ENCODE measurements at places on chromosomes 12 and 14. TPM values are rescaled to one million over a fixed set of nuclear protein-coding genes. Genes with fewer than 3 reads are reported as not detected.

- no peak for DNase-seq
Measured at GRCh38 chr14:81669308-81669707, 135.7 kb upstream of the SEL1L start.

DYRK4 gene
- 11.3 TPM for total RNA-seq

DNA sequence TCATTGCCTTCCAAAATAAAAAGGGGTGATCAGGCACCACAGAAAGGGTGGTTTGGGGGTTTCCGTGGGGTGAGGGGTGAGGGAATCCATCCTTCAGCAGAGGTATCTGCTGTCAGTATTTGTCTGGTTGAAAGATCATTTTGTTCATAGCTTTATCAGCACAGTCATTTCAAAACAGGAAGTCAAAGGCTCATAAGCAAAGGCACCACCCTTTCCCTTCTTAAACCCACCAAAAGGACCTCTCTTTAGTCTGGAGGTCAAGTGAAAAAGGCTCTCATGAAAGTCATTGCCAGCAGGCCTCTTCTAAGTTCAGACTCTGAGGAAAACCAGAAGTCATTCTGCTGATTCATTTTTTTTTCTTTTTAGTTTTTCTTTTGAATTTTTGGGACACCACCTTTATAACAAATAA, 6.2 kb downstream of the CHST11 start:
- DNase-seq: no peak

C12orf50 gene
- total RNA-seq: 0.03 TPM

GRCh38 chr12:92192360-92192759, 46.7 kb upstream of the BTG1 start:
- DNase-seq: no peak

DNA sequence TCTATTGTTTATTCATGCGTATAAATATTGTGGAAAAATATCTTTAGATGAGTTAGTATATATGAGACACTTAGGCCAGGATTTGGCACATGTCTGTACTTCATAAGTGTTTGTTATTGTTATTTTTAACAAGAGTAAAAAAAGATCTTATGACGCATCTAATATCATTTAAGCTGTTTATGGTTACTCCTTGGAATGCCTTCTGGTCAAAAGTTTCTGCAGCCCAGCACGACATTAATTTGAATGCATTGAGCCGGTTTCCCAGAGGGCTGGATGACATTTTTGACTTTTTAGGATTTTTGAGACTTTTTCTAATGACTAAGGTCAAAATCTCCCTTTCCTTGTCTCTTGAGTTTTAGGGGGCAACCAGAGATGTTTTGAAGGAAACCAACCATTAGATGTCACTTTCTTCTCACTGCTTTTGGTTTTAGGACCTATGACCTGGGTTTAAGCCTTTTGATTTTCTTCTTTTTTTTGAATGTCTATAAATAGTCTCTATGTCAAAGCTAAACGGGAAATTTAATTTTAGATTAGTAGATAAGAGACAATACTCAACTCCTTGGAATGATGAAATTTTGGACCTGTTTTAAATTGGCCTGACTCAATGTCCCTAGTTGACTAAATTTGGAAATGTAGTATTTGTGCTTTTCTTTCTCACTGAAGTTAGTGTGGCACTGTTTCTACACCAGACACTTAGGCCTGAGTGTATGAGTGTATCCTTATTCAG, 215.5 kb downstream of the AEBP2 start:
- DNase-seq: no peak

- DNase-seq: no peak
Measured at GRCh38 chr14:76089575-76089974, 62.1 kb upstream of the GPATCH2L start.

DNA sequence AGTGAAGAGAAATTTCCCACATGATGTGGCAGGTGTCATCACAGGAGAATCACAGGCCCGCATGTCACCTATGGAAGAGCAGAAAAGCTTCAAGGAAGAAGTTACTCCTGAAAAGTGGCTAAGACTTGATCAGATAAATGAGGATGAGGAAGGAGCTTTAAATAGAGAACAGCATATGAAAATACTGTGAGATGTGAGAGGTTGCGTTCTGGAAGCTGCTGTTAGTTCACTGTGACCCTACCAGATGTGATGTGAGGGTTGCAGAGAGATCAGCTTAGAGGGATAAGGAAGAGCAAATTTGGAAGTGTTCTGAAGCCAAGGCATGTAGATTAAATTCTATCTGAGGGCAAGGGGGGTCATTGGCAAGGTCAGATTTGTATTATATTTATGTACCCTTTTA, 17.1 kb downstream of the ERP27 start:
- DNase-seq: no peak

IAPP gene
- not detected for total RNA-seq

LRFN5 gene
- 6.3 TPM for total RNA-seq

DNA sequence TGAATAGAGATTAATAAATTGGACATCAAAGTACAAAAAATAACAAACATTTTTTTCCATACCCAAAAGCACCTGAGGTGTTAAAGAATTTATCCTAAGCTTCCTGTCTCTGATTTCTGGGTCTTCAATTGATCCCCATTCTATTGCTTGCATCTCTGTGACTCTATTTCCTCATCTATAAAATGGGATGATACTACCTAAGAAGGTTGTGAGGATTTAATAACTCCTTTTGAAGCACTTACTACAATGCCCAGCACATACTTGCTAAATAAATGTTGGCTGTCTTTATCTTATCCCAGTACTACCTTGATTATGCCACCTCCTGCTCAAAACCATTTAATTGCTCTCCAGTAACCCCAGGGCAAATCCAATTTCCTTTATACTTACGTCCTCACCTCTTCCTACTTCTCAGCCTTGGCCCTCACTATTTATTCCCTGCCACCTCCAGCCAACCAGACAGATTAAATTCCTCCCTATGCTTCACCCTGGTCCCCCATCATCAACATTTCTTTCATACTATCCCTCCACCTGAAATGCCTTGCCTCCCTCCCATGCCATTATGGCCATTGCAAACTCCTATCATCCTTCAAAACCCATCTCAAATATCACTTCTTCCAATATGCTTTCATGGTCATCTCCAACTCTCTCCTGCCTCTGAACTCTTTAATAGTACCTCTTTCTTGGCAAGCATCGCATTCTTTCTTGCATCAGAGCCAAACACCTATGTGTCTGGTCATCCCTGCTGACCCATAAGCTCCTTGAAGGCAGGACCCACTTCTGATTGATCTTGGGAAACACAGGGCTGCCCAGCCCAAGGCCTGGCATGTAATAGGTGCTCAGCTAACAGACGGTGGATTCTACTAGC, 7.9 kb upstream of the ASIC1 start:
- no peak for DNase-seq

DNA sequence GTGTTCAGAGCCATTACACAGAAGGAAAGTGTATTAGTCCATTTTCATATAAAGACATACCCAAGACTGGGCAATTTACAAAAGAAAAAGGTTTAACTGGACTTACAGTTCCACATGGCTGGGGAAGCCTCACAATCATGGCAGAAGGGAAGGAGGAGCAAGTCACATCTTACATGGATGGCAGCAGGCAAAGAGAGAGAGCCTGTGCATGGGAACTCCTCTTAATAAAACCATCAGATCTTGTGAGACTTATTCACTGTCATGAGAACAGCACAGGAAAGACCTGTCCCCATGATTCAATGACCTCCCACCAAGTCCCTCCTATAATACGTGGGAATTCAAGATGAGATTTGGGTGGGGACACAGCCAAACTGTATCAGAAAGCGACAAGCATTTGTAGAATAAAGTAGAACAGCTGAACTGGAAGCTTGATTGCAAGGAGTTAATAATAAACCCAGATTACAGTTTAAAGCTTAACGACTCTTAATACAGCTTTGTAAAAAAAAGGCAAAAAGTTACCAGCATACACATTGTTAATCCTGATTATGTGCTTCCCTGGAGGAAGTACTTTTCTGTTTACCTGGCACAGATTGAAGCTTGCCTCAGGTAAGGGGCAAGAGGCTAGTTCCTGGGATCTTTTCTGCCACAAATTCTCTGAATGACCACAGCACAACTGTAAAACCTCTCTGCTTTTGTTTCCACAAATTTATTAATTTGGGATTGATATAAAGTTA, 18.1 kb upstream of the STON2 start:
- DNase-seq: no peak

DNA sequence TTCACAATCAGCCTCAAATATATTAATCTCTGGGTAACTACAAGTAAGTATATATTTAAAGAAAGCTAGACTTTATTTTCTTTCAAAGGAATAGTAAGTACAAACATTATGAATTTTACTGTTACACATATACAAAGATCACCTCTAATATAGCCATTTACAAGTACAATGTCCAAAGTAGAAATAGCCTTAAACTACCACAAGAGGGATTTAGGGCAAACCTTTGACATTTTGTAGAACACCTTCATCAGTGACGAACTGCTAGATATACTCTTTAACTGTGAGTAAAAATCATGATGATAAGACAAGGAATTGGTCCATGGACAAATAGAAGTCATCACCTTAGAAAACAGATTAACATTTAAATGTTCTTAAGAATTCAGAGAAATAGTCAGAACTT, 69.8 kb downstream of the CNTN1 start:
- no peak for DNase-seq

CRADD gene
- total RNA-seq: 27.9 TPM

TMEM30B gene
- 22.9 TPM for total RNA-seq

FAM177A1 gene
- total RNA-seq: 22.8 TPM

DNA sequence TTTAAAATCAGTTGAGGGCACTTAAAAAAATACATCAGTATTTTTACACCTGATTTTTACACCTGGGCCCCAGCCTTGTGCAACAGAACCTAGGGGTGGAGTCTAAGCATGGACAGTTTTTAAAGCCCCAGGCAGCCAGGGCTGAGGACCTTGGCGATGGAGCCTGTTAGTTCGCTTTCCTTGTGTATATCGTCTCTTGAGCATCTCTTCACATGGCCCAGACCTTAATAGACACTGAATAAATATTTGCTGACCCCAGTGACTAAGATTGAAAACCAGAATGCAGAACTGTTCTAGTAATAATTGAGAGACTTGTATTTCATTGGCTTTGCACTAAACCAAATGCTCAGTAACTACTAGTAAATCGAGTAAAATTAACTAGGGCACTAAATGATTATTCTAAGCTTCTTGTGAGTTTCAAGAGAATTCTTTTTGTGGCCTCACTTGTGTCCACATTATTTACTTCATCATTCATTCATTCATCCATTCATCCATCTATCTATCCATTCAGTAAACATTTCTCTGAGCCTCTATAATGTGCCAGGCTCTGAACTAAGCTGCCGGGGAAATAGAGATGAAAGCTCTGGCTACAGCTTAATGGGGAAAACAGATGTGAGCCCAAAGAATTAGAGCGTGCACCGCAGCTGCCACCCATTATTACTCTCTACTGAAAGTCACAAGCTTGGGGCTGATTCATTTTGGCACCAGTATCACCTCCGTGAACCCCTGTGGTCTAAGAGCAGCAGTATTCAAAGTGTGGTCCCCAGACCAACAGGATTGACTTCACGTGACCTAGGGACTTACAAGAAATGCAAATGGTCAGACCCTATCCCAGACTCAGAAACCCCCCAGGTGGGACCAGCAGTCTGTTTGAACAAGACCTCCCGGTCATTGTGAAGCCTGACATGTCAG, 30.7 kb upstream of the BCL7A start:
- no peak for DNase-seq

DNA sequence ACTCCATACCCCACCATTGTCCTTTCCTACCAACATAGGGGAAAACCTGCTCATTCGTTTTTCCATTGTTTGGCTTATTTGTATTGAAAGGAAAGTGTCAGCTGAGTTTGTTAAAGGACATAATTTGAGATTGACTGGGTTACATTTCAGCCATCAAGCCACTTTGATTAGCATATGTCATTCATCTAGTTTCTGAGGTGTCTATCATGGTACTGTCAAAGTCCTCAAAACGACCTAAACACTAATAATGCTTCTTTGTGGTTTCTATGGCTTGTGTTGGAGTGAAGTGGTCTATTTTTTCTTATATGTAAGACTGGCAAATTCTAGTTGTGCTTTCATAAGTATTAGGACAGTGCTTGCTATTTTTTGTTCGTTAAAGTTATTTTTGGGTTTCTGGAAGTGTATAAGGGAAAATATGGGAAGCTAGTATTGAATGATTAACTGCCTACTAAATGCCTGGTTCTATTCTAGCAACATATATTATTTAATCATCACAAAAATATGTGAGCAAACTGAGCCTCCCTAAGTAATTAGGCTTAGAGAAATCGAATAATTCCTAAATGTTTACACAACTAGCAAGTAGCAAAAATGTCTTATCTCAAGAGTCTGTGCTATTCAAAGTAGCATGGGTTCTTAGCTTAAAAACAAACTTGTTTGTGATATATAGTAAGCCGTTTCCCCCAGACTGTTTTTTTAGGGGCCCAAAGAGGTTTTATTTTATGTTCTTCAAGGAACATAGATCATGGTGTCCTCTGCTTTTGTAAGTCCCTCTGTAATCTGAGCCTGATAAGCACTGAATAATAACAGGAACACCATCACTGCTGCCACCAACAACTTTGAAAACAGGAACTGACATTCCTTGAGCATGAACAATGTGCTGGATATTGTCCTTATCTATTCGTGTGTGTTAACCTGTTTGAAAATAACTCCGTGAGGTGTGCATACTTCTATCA, 67.1 kb downstream of the DERA start:
- no peak for DNase-seq

GRCh38 chr12:124916374-124917134, 2.1 kb upstream of the UBC start:
- DNase-seq: peak; percentile 46

DNA sequence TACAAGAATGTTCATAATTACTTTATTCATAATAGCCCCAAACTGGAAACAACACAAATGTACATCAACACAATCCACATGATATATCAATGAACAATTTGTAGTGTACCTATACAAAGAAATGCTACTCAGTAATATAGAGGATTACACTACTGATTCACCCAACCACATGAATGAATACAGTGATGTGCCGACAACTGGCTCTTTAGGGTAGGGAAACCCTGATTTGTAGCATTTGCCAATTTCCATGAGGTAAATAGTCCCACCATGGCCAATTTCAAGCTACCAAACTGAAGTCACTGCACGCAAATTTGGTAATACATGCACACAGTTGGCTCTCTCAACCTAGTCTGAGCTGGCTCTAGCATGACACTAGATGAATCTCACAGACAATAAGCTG, 190.4 kb upstream of the KRR1 start:
- DNase-seq: no peak

- no peak for DNase-seq
Measured at GRCh38 chr12:1845886-1846285, 25.5 kb downstream of the LRTM2 start.

GRCh38 chr12:13002301-13003097, 2.4 kb upstream of the HEBP1 start:
- DNase-seq: no peak

- no peak for DNase-seq
Measured at GRCh38 chr14:66650491-66650911, 142.6 kb downstream of the GPHN start.

GRCh38 chr14:68191567-68192321, 372.2 kb downstream of the RAD51B start:
- DNase-seq: peak; percentile 14

GLI1 gene
- 18.1 TPM for total RNA-seq
